ENCODE measurements at places on chromosomes 12 and 14. TPM values are rescaled to one million over a fixed set of nuclear protein-coding genes. Genes with fewer than 3 reads are reported as not detected.

PTPRB gene
- polyA plus RNA-seq, result 12.7 TPM

CCND2 gene
- 80.7 TPM for polyA plus RNA-seq

THAP2 gene
- polyA plus RNA-seq, result 9.4 TPM

JAG2 gene
- polyA plus RNA-seq, result 40.4 TPM

C14orf93 gene
- polyA plus RNA-seq, result 11.2 TPM

SERPINA5 gene
- not detected for polyA plus RNA-seq

TAS2R50 gene
- polyA plus RNA-seq, result not detected

ANO2 gene
- polyA plus RNA-seq, result 4.0 TPM

ENDOU gene
- 0.71 TPM for polyA plus RNA-seq

TAS2R14 gene
- 3.5 TPM for polyA plus RNA-seq

AJUBA gene
- polyA plus RNA-seq, result 44.8 TPM

SLCO1B1 gene
- not detected for polyA plus RNA-seq

GALNT16 gene
- 24.1 TPM for polyA plus RNA-seq

ZC2HC1C gene
- polyA plus RNA-seq, result 1.4 TPM

TMEM179 gene
- 1.1 TPM for polyA plus RNA-seq

GARIN6 gene
- not detected for polyA plus RNA-seq

KRT3 gene
- polyA plus RNA-seq, result not detected
